ENCODE measurements at places on chromosomes 6 and 20.

DNA sequence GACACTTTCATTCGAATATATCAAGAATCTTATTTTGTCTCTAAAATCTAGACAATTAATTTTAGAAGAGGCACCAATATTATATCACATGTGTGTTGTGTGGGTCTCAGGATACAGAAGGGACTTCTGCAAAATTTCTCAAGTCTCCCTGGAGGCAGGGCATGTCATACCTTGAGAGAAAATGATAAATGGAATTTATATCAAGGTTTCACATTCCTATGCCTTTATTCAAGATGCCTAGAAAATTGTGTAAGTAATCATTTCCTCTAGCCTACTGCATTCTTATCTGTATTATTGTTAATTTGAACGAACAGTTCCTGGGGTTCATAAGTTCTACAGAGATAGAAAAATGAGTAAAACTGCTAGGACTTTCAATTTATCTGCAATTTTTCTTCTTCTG lies 1247.9 kb downstream of the GRIK2 start:
- DNase-seq, result no peak

DNA sequence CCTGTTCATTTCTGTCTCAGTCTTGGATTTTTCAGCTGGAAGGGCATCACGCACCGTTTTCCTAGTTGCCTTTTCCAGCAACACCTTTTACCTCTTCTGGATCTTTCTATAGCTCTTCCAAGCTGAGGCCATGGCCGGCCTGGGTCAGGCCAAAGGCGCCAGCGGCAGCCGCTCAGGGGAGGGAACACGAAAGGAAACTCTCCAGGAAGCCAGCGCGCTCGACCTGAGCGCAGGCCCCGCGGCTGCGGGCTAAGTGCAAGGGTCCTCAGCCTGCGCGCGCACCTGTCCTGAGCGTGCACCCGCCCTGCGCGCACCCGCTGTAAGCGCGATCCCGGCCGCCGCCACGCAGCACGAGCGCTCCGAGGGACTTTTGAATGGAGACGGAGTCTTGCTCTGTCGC lies 43.8 kb upstream of the TMEM181 start:
- no peak for DNase-seq

DNA sequence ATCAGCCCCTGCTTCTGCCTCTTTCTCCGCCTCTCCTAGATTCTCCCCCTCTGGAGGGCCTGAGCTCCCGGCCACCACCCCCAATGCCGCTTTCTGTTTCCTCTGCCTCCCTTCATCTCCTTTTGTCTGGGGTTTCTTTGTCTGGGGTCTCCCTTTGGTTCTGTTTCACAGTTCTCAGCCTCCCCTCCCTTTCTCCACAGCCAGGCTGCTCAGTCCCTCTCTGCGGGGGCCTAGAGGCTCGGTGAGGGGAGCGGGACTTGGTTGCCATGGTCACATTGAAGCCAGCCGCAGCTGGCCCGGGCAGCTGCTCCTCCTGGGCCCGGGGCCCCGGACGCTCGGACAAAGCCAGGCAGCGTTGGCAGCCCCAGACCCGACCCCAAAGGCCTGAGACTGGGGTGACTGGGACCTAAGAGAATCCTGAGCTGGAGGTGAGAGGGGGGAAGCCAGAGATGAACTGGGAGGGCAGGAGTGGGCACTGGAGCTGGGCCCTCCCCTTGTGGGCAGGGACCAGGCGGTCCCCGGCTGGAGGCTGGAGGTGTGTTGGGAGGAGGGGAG lies 3.5 kb upstream of the DDR1 start:
- no peak for DNase-seq

DNA sequence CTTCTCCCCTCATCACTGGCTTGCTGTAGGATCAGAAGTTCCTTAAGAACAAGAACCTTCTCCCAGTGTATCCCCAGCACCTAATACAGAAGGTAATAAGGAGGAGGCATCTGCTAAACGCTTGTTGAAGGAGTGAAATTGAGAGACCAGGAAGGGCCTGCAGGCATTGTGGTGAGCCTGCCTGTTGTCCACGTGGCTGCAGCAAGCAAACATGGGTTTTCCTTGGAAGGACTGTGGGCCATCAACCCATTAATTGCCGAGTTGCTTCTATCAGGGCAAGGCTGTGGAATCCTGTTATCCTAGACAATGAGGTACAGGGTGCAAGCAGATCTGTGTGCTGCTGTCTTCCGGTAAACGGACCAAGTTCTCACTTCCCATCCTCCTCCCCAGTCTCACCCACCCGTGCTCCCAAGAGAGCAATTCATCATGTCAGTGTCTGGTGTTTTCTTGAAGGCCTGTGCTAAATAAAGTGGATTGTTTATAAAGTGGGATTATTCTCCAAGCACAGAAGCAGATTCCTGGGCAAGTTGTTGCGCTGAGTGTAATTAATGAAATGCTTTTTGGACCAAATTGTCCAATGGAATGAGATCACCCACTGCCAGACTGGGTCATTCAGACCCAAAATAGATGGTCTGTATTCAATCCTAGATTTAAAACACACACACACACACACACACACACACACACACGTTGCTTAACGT lies 164.6 kb upstream of the CDYL start:
- no peak for DNase-seq

GRCh38 chr6:35494161-35494563 lies 2.7 kb downstream of the TEAD3 start:
- DNase-seq, result no peak

Data from HS-5 (cell line).